ENCODE measurements at places on chromosomes 11 and 22. TPM values are rescaled to one million over a fixed set of nuclear protein-coding genes. Genes with fewer than 3 reads are reported as not detected.

- DNase-seq = peak; percentile 6
- peaks cover 16% of the 10 kb centered on the region for H3K27me3 ChIP-seq
- no peak overlapping the region for H3K27ac ChIP-seq
- H3K4me3 ChIP-seq = no peak overlapping the region
These were observed 16.4 kb upstream of the MRGPRX2 start for GRCh38 chr11:19076744-19077589.

DNA sequence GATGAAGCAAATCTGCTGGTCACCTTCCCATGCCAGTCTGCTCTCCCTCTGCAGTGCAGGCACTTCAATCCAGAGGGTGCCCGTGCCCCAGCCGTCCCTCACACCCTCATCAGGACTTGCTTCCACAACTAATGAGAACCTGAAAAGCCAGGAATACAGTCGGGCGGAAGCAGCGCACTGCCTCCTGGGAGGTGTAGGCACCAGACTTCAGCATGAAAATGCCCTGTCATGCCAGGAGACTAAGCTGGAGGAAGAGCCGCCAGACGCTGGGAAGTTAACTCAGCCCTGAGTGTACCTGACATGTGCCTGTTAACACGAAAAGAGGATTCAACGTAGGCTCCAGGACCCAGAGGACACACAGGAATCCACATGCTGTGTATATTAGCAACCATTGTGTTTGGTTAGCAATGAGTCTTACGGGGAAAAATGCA, 40.1 kb upstream of the FLI1 start:
- no peak for DNase-seq
- peaks cover 5% of the 10 kb centered on the region for H3K27me3 ChIP-seq
- H3K4me3 ChIP-seq = peak overlapping the region; percentile 50
- H3K27ac ChIP-seq = no peak overlapping the region

DNA sequence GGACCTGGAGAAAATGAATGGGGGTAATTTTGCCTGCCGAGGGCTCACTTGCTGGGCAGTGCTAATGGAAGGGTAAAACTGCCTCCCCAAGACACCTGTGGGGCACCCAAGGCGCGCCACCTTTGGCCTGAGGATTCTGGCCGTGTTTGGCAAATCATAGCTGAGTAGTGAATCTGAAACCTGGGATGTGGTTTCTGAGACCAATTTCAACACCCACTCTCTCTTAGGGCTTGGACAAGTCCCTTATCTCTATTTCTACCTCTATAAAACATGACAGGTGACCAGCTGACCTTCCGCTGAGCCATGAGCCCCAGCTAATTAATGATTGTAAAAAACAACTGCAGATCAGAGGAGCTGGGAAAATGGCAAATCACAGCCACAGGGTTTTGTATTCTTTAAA, 1.5 kb upstream of the PACSIN3 start:
- no peaks in the 10 kb centered on the region for H3K36me3 ChIP-seq
- H3K27ac ChIP-seq = no peak overlapping the region
- DNase-seq = no peak
- H3K4me1 ChIP-seq = peaks cover 8% of the 10 kb centered on the region
- H3K27me3 ChIP-seq = peaks cover 39% of the 10 kb centered on the region

Gene NXPE1
- polyA plus RNA-seq = not detected

Gene F2
- not detected for polyA plus RNA-seq

Gene NARS2
- polyA plus RNA-seq = 9.8 TPM

Data from naive thymus-derived CD8-positive, alpha-beta T cell (primary cell).